ENCODE measurements at places on chromosomes 3 and 15. TPM values are rescaled to one million over a fixed set of nuclear protein-coding genes. Genes with fewer than 3 reads are reported as not detected.

DNA sequence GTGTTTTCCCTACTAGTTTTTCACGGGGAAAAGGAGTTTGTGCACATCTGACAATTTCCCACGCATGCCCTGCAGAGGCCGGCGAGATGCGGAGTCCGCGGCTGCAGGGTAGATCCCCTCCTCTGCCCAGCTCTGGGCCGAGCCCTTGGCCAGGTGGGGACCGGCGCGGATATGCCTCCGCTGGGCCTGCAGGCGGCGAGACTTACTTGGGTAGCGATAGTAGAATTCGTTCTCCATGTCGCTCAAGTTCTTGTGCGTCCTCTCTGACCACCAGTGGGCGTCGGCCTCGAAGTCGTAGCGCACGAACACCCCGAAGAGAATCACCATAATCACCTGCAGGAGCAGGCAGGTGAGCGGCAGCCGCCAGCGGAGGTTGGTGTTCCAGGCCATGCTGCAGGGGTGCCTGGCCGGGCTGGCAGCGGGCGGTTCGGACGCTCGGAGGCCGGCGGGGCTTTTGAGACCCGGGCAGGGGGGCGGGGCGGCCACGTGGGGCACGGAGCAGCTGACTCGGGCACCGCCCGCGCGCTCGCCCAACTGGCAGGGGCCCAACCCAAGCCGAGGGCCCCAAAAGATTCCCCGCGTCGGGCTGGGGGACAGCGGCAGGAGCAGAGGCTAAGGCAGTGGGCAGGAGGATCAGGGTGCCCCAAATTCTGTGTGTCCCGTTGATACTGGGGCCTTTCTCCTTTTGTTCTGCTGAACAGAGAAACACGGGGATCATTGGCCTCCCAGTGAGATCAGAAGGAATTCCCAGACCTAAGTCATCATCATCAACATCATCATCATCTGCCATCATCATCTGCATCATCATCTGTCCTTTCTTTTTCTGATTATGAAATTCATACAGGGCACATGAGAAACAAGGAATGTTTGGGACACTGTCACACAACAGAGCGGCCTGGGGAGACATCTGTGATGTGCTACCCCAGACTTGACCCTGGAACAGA, at the start of gene RHCG:
RHCG (minus strand) TSS at position 429 of the 944 bp plus-strand sequence; CDS start at position 390, 39 bp downstream.
- peaks cover 100% of the 10 kb centered on the region for H3K27me3 ChIP-seq
- no peak within 1 kb of the TSS for H3K27ac ChIP-seq
- peak; percentile 36 for DNase-seq
- peak within 1 kb of the TSS; percentile 14 for H3K4me3 ChIP-seq
- no peaks in the 10 kb centered on the region for H3K4me1 ChIP-seq

Gene PPP1R2
- 44.9 TPM for total RNA-seq

DNA sequence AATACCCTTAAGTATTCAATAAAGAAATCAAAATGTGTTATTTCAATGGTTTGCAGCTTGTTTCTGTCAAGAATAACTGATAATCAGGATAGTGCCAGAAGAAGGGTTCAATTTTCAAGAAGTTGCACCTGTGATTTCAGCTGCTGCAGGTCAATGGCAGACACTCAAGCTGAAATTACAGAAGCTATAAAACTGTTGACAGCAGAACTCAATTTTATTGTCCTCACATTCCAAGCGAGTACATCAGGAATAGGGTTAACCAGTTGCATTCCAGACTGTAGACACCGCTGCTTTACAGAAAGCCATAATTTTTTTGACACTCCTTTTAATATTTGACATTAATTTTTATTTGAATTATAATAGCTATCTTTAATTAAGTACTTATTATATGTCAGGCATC, 364.1 kb downstream of the CGGBP1 start:
- DNase-seq: no peak
- H3K4me3 ChIP-seq: no peak overlapping the region
- H3K36me3 ChIP-seq: no peaks in the 10 kb centered on the region
- H3K4me1 ChIP-seq: no peaks in the 10 kb centered on the region
- H3K27me3 ChIP-seq: no peaks in the 10 kb centered on the region
- no peak overlapping the region for H3K27ac ChIP-seq

Gene MESP1
- 4.2 TPM for total RNA-seq

Gene POPDC2
- 1.3 TPM for total RNA-seq

DNA sequence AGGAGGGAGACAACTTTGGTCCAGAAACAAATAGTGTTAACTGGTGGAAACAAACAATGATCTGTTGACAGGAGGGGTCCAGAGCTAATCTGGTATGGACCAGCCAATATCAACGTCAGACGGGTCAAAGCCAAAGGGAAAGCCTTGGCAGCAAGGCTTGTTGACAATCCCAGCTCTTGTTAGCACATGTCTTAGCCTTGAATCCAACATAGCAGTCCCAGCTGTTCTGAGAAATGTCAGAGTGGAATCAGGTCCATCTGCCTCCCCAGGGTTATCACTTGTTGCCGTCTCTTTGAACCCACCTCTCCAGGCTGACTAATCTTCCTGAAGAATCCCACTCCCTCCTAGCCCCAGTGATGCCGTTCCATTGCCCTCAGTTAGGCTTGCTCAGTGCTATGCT, 404.6 kb upstream of the MCTP2 start:
- no peaks in the 10 kb centered on the region for H3K27me3 ChIP-seq
- H3K36me3 ChIP-seq: no peaks in the 10 kb centered on the region
- no peak for DNase-seq
- H3K4me1 ChIP-seq: no peaks in the 10 kb centered on the region
- H3K27ac ChIP-seq: no peak overlapping the region
- no peak overlapping the region for H3K4me3 ChIP-seq

Gene LARP6
- total RNA-seq: 7.7 TPM

GRCh38 chr15:72169236-72169920, 28.2 kb downstream of the GRAMD2A start:
- no peak overlapping the region for H3K4me3 ChIP-seq
- no peaks in the 10 kb centered on the region for H3K27me3 ChIP-seq
- H3K27ac ChIP-seq: no peak overlapping the region

Gene UROC1
- not detected for total RNA-seq

Gene THRB
- 10.1 TPM for total RNA-seq

- DNase-seq: peak; percentile 67
- peak overlapping the region; percentile 81 for H3K27ac ChIP-seq
- no peaks in the 10 kb centered on the region for H3K27me3 ChIP-seq
Observed at GRCh38 chr15:85750319-85751290, 44.1 kb downstream of the KLHL25 start.

Gene CCK
- total RNA-seq: not detected

- no peak overlapping the region for H3K27ac ChIP-seq
- H3K4me1 ChIP-seq: no peaks in the 10 kb centered on the region
- H3K27me3 ChIP-seq: no peaks in the 10 kb centered on the region
- H3K4me3 ChIP-seq: no peak overlapping the region
- H3K36me3 ChIP-seq: no peaks in the 10 kb centered on the region
Observed at GRCh38 chr3:106168962-106169750, 300.3 kb upstream of the CBLB start.

Gene GAP43
- total RNA-seq: 0.29 TPM

Gene ZNF717
- total RNA-seq: 12.4 TPM

GRCh38 chr3:192817053-192817452, 89.7 kb upstream of the FGF12 start:
- no peaks in the 10 kb centered on the region for H3K36me3 ChIP-seq
- H3K27ac ChIP-seq: no peak overlapping the region
- H3K4me3 ChIP-seq: no peak overlapping the region

Data from left lung (tissue), 14 donors.